ENCODE measurements at places on chromosomes 16 and 17. TPM values are rescaled to one million over a fixed set of nuclear protein-coding genes. Genes with fewer than 3 reads are reported as not detected.
A peak's percentile ranks its signal among the peaks of the same experiment; 100 is the strongest.

- no peak for DNase-seq
These were observed 4.8 kb downstream of the SRCIN1 start for GRCh38 chr17:38600906-38601305.

GRCh38 chr16:49634235-49635008 lies 221.5 kb downstream of the ZNF423 start:
- DNase-seq = no peak

DNA sequence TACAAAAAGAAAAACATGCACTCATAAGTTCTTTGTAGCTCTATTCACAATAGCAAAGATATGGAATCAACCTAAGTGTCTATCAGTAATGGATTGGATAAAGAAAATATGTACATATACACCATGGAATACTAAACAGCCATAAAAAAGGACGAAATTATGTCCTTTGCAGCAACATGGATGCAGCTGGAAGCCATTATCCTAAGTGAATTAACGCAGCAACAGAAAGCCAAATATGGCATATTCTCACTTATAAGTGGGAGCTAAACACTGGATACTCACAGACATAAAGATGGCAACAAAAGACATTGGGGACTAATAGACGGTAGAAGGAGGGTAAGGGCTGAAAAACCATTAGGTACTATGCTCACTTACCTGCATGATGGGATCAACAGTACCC lies 5.8 kb downstream of the CMC2 start:
- no peak for DNase-seq

DNA sequence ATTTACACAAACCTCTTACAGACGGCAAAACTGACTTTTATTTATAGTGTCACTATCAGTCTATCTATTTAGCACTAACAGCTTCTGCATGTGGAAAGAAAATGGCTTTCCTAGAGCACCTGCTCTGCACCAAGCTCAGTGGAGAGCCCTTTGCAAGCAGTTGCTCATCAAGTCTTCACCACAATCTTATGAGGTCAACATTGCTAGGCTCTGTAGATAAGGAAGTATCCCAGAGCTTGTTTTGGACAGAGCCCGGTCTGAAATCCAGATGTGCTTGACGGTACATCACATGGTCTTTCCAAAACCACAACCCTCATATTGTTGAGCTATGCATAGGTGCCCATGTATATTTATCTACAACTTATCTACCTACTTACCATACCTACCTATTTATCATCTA lies 572.7 kb upstream of the CDH5 start:
- no peak for DNase-seq

DNA sequence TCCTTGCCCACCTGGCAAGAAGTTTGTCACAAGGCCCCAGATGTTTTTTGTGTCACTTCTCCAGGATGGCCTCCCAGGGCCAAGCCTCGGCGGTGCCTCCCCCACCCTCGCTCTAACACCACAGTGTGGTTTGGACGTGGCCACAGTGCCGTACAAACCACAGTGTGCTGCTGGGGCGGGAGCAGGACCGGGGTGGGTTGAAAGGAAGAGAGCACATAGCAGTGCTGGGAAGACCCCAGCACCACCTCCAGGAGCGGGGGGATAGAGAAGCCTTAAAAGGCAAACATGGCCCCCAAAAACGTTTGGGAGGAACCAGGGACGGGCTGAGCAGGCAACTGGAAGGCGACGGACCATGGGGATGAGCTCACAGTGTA lies 5.0 kb upstream of the BCL6B start:
- no peak for DNase-seq

DNA sequence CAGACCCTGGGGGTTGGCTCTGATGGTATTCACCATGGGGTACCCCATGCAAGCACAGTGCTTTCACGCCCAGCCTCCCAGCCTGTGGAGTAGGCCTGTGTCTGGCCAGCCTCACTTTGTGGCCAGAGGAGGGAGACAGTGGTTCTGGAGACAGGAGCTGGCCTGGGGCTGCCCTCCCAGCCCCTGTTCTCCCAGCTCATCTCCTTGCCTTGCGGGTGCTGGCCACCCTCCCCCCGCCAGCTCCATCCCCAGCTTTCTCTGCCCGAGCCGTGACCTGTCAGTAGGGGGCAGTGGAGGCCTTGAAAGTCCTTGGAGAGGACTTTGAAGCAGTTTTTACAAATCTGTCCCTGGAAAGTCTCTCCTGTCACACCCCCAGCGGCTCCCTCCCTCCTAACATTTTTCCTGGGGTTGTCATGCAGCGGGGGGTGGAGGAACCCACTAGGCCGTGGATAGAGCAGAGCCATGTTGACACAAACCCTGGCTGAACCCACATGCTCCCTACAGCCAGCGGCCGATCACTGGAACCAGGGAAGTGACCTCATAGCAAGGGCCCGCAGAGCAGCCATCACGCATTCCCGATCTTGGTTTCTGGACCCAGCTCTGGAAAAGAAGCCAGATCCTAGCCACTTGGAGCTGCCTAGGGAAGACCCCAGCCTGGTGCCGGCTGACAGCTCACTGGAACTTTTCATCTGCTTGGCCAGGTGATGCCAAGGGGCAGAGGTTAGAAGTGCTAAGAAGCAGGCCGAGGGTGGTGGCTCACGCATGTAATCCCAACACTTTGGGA lies 289.4 kb downstream of the SEC14L1 start:
- peak; percentile 92 for DNase-seq

DNA sequence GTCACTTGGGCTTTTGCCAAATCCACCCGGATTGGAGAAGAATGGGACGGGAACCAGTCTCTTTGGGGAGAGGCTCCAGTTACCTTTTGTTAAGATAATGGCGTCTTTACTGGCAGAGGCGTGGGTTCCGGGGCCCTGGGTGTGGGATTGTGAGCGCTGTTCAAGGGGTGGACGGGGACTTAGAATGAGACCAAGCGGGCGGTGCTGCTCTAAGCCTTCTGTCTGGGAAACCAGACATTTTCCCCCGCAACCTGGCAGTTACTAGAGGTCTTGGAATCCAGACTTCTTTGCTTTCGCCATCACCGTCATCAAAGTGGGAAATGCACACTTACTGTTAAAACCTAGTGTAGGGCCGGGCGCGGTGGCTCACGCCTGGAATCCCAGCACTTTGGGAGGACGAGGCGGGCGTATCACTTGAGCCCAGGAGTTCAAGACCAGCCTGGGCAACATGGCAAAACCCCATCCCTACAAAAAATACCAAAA lies 706 bp downstream of the TEN1 start:
- peak; percentile 56 for DNase-seq

GRCh38 chr16:28897826-28898225 lies 19.5 kb downstream of the ATP2A1 start:
- no peak for DNase-seq

- no peak for DNase-seq
These were observed 1.2 kb downstream of the UBALD2 start for GRCh38 chr17:76266244-76266938.

DNA sequence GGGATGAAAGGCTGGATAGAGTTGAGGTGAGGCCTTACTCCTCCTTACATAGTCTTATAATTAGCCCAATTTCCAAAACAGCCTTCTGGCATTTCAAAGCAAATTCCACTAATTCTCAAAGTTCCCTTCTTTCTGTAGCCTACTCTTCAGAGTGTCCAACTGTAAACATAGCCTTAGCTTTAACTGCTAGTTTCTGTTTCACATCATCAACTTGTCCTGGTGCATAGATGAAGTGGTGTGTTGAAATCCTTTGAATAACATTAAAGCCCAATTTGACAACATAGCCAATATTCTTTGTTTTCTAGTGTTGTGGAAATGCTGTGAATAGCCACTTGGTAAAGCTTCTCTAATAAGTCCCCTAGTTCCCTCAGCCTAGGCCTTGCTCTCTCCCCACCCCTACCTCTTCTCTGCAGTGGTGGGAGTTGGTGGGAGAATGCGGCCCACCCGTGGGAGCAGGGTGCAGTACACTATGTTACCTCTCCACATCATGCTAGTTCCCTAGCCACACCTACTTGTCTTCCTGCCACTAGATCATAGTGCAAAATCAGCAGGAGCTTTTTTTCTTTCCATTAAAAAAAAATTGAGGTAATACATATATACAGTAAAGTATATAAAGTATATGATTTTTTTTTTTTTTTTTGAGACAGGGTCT lies 127.0 kb upstream of the HAS3 start:
- no peak for DNase-seq

GRCh38 chr17:45342871-45343526 lies 26.2 kb upstream of the MAP3K14 start:
- DNase-seq = no peak

DNA sequence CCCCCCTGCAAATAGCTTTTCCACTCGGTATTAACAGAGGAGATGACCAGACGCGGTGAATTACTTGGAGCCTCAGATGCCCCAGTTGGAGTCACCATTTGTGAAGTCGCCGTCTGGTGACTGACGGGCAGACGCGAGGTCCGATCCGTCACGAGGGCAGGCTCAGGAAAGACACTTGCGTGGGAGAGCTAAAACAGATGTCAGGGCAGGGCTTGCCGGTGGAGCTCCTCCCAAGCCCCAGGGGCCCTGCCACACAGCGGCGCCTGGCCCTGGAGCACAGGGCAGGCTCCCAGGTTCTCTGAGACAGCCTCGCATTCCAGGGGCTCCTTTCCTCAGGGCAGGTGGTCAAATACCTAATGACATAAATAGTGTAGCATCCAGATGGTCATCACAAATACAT lies 348.3 kb downstream of the C16orf95 start:
- DNase-seq = no peak

DNA sequence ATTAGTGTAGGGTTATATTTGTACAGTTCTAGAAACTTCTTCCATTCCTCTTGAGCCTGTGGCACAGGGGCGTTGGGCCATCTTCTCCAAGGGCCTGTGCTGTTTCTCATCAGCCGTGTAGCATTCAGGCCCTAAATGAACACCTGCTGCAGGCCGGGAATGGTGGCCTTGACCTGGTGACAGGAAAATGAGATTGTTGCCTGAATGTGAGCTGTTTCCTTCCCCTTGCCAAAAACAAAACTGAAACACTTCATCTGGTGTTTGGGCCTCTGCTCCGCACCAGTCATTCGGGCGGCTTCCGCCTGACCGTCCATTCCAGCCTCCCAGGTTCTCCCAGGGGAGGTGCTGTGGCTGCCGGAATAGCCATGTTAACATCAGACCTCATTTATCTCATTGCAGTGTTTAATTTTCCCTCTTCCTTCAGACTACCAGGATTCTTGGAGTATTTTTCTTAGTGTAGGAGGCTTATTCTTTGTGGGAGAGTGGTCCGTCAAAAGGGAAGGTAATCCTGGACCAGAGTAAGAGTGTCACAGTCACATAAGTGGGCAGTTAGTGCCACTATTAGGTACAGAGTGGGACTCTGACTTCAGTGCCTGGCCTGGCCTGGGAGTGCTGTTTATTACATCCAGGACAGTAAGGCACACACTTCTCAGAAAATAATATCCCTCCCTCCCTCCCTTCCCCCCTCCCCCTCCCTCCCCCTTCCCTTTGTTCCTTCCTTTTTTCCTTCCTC lies 61.9 kb downstream of the WWP2 start:
- peak; percentile 74 for DNase-seq

GRCh38 chr17:37744961-37745800 lies at the start of gene HNF1B:
HNF1B (minus strand) TSS chr17:37745059; CDS start chr17:37744884, 175 bp downstream.
- DNase-seq = no peak

GRCh38 chr17:29091606-29092289 lies 48.8 kb downstream of the PIPOX start:
- DNase-seq = no peak

DNA sequence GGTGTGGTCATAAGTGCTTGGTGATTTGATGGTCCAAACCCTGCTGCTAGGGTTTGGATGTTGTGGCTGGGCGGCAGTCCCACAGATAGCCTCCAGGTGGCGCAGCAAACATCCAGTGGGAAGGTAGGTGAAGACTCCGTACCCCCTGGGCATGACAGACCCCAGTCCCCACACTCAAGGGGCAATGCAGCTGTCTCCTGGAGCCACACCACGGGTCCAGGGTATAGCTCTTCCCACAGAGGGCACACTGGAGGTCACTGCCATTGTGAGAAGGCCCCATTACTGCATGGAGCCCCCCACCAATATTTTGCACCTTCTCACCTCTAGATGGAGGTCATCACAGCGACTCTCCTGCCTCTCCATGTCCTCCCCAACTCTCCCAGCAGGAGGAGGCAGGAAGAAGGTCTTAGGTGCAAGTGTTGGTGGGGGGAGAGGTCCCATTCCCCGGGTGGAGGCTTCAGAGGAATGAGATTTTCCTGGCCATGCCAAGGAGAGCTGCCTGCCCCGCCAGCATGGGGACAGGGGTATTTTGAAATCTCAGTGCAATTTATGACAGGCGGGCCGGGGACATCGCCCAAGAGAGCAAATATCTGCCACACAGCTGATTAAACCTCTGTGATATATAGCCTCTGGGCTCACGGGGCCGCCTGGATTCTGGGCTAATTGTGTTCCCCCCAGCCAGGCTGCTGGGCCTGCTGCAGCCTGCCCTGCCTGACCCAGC lies 17.1 kb upstream of the C17orf113 start:
- DNase-seq = peak; percentile 77

DNA sequence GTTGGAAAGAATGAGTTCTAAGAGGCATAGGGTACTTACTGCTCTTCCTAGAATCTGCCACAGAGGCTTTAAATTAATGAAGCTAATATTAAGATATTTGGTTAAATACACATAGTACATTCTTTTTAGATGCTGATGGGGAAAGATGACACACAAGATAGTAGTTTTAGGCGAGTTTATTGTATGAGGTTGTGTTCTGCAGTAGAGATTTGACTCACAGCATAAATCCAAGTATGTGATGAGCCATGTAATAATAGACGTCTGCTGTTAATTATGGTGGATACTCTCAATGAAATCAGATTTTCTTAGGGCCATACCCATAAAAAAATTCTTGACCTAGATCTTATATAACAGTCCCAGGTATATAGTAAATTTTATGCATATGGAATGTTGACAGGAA lies 8.0 kb downstream of the TNRC6C start:
- DNase-seq = no peak

DNA sequence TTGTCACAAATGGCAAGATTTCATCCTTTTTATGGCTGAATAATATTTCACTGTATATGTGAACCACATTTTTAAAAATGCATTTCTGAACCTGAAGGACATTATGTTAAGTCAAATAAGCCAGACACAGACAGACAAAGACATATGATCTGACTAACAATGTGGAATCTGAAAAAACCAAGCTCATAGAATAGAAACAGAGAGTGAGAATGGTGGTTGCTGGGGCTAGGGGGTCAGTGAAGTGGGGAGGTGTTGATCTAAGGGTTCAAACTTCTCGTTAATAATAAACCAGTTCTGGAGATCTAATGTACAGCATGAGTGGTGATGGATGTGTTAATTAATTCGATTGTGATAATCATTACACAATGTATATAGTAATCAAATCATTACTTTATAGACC lies 475.1 kb downstream of the WWOX start:
- no peak for DNase-seq

Gene OSGIN1
- 7.2 TPM for total RNA-seq

Gene ITGB3
- 2.7 TPM for total RNA-seq

Gene SPIRE2
- 1.2 TPM for total RNA-seq

Gene HYDIN
- 0.89 TPM for total RNA-seq

Gene FBXO31
- total RNA-seq = 78.9 TPM

Gene TNS4
- not detected for total RNA-seq

Gene USP7
- total RNA-seq = 62.4 TPM

Gene VMO1
- 0.62 TPM for total RNA-seq

Gene KIF18B
- total RNA-seq = 1.8 TPM

Gene PIK3R6
- total RNA-seq = 0.78 TPM

Gene KRTAP4-1
- total RNA-seq = not detected

Gene SRRM2
- total RNA-seq = 243 TPM

Gene SLC5A11
- total RNA-seq = not detected

Gene TCAP
- 5,900 TPM for total RNA-seq

Measured in Right ventricle myocardium superior (tissue), 1 donor.